Stimulated activated CD8-positive, alpha-beta memory T cell treated with anti-CD3 and anti-CD28 coated beads, Interleukin-7, amount 100 ng/mL, for 24 hours (primary cell): ENCODE measurements at places on chromosomes 12 and 14.

- no peak for DNase-seq
Observed at GRCh38 chr12:71636704-71637115, 26.9 kb downstream of the ZFC3H1 start.

GRCh38 chr14:98826618-98827017, 445.4 kb downstream of the BCL11B start:
- no peak for DNase-seq

DNA sequence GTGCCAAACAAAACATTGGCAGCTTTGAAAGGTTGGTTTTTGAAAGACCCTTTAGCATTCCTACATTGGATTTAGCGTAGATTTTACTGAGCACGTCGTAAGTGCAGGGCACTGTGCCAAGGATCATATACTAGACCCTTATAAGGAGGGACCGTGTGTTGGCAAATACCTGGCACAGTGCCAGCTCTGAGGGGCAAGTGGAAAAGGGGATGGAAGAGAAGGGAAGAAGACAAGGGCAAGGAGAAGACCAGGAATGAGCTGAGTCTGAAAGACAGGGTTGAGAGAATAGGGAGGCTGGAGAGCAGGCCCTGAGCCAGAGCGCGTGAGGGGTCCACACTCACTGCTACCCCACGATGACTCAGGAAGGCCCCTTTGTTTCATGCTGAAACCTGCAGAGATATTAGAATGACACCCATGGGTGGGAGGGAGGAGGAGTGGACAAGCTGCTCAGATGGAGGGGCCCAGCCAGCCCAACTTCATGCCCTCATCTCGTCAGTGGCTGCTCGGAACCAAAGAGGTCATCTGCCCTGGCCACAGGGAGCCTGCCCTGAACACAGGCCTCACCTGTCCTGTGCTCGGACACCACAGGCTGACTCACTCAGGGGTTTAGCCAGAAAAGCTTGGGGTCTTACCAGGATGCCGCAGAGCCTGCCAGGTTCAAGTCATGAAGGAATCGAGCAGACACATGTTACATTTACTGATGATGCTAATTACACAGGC, 25.0 kb downstream of the RAB35 start:
- no peak for DNase-seq

- no peak for DNase-seq
Observed at GRCh38 chr12:53676656-53677015, 753 bp upstream of the ATP5MC2 start.

DNA sequence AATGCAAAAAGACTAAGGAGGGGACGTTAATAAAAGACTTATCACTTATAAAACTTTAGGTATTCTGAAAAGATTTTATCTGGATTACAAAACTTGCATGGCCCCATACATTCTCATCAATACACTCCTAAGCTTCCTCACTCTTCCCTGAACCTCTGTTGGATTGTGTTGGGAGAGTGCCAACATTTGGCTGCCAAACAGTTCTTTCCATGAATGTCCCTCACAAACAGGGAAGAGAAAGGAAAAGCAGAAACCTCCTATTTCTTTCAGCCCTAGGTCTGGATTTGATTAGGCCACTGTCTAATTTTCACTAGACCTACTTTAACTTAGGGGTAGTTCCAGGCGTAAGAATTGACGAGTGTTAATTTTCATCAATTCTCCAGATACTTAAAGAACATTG, 11.7 kb downstream of the PTHLH start:
- no peak for DNase-seq

DNA sequence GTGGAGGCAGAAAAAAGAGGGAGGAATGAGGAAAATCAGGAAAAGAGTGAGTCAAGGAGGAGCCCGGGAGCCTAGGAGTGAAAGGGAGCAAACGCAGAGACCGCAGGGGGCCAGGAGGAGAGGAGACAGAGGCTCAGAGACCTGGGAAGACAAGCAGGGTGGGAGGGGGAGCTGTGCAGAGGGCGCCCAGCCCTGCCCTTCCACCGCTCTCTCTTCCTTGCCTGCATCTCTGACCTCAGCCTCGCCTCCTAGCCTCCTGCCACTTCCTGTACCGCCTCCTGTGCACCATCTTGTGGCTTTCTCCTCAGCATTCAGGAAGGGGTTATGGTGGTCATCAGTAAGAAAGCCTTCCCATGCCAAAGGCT, 1.3 kb downstream of the CLSTN3 start:
- no peak for DNase-seq

- DNase-seq = no peak
Observed at GRCh38 chr12:49827401-49828099, 663 bp downstream of the NCKAP5L start.

DNA sequence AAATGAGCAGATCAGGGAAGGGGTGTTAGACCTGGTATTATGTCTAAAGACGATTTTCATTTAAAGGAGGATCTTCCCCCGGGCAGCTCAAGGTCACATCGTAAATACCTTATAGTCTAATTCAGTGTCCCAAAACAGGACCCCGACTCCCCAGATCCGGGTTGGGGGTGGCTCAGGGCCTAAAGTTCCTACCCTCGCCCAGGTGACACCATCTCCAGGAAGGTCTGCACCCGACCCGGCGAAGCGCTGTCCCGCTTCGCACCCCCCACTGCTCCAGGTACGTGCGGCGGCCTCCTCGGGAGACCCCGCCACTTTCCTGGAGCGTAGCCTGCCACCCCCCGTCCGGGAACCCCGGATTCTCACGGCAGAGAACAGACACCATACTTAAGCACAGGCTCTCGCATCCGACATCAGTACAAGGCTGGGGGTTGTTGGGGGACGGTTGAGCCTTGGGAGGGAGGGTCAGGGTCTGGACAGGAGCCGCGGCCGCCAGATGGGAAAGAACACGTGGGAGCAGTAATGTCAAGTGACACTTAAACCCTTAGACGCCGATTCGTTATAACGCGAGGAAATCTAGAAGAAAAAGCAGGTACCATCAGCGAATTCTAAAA, 556 bp downstream of the TIMM9 start:
- DNase-seq = peak; percentile 4

GRCh38 chr12:26112703-26113147, 12.1 kb downstream of the BHLHE41 start:
- DNase-seq = no peak

DNA sequence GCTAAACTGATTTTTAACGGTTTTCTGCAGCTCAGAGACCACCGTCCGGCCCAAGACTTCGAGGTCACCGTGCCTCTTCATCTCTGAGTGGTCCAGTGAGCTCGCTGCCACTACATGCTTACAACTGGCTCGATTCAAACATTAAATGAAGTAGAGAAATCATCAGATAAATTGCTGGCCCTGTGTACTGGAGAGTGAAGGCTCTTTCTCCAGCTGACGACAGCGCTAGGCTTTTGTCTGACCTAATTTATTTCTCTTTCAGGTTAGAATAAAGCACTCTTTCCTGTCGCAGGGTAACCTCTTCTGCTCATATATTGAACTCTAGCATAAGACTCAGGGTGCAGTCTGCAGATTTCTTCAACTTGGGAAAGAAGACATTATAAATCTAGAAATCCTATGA, 6.4 kb downstream of the BCL11B start:
- DNase-seq = no peak

GRCh38 chr12:4432878-4433744, 12.5 kb downstream of the FGF6 start:
- DNase-seq = no peak
